H1 (cell line): ENCODE measurements at places on chromosomes 4 and X. TPM values are rescaled to one million over a fixed set of nuclear protein-coding genes. Genes with fewer than 3 reads are reported as not detected.
A peak's percentile ranks its signal among the peaks of the same experiment; 100 is the strongest.

GRCh38 chr4:24511371-24512063, 72.8 kb downstream of the DHX15 start:
- H3K36me3 ChIP-seq = peaks cover 4% of the 10 kb centered on the region
- peaks cover 22% of the 10 kb centered on the region for H3K4me1 ChIP-seq
- no peaks in the 10 kb centered on the region for H3K27me3 ChIP-seq
- no peak for DNase-seq
- H3K27ac ChIP-seq = 0 out of 2 replicates have a peak overlapping the region, but pooled peaks have one; percentile 40
- no peak overlapping the region for H3K4me3 ChIP-seq

The IL1RAPL2 gene
- 1.1 and 1.3 TPM in 2 replicates for total RNA-seq

The NOA1 gene
- 28.1 and 28.5 TPM in 2 replicates for total RNA-seq

DNA sequence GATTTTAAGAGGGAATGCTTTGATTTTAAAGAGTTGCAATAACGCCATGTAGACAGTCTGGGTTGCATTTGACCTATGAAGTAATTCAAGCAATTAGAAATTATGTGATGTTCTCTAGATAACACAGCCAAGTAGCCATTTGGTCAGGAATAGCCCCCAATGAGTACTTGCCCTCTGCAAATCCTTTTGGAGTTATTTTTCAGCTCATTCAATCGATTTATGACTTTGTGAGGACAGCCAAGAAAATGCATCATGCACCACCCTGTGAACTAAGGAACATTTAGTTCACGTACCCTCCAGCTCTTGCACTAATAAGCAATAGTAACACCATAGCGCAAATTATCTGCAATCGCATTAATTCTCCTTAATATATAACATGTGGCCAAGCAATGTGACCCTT, 552.6 kb upstream of the INTU start:
- no peak for DNase-seq
- H3K4me3 ChIP-seq = no peak overlapping the region
- no peaks in the 10 kb centered on the region for H3K36me3 ChIP-seq
- no peak overlapping the region for H3K27ac ChIP-seq

GRCh38 chrX:39815631-39816030, 282.1 kb downstream of the BCOR start:
- H3K36me3 ChIP-seq = no peaks in the 10 kb centered on the region
- DNase-seq = no peak
- H3K4me1 ChIP-seq = peaks cover 35% of the 10 kb centered on the region
- H3K27me3 ChIP-seq = peaks cover 1% of the 10 kb centered on the region; the same call in 1 of the 2 replicates
- no peak overlapping the region for H3K27ac ChIP-seq

GRCh38 chr4:105145903-105146275, 787 bp upstream of the TET2 start:
- no peaks in the 10 kb centered on the region for H3K4me1 ChIP-seq
- H3K27ac ChIP-seq = no peak overlapping the region
- peak overlapping the region; percentile 88 for H3K4me3 ChIP-seq
- no peaks in the 10 kb centered on the region for H3K36me3 ChIP-seq
- DNase-seq = no peak

The SMR3A gene
- total RNA-seq = not detected in 2 replicates

DNA sequence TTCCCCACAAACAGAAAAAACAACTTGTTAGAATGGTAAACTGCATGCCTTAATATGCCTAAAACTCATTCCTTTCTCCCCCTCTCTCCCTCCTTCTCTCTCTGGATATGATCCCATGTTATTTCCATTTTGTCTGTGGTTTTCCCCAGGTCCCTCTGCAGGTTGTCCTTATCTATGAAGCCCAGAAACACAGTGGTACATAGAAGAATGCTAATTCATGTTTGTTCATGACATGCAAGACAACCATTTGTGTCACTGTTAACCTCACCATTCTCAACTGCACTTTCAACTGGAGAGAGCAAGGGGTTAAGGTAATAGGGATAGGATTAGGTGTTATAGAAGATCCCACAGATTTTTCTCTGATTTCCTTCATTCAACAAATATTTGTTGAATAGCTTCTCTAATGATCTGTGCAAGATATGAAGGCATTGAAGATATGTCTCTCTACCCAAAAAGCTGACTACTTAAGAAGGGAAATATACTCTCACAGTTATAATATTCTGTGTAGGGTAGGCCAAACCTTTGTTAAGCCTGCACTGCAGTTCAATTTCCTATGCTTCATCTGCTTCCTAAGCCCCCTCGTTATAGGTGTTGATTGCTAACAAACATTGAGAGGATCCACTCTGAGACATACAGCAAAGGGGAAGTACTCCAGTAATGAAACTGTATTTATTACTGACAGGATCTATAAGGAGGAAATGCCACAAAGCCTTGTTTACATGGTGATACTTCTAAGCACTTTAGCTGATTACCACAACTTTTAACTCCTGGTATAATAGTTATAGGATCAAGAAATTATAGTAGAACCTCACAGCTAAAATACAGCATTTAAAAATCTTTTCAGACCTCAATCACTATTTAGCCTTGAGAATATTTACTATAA, 96.1 kb downstream of the FRYL start:
- H3K36me3 ChIP-seq = no peaks in the 10 kb centered on the region
- H3K4me1 ChIP-seq = no peaks in the 10 kb centered on the region
- no peak overlapping the region for H3K27ac ChIP-seq
- H3K4me3 ChIP-seq = no peak overlapping the region
- no peaks in the 10 kb centered on the region for H3K27me3 ChIP-seq

The TLR10 gene
- not detected in 2 replicates for total RNA-seq

The H2AZ1 gene
- 881 and 898 TPM in 2 replicates for total RNA-seq

GRCh38 chr4:52783069-52783468, 31.8 kb upstream of the ERVMER34-1 start:
- H3K27me3 ChIP-seq = no peaks in the 10 kb centered on the region
- no peak overlapping the region for H3K27ac ChIP-seq
- H3K4me3 ChIP-seq = no peak overlapping the region
- no peak for DNase-seq
- no peaks in the 10 kb centered on the region for H3K4me1 ChIP-seq
- no peaks in the 10 kb centered on the region; the same call in 1 of the 2 replicates for H3K36me3 ChIP-seq

DNA sequence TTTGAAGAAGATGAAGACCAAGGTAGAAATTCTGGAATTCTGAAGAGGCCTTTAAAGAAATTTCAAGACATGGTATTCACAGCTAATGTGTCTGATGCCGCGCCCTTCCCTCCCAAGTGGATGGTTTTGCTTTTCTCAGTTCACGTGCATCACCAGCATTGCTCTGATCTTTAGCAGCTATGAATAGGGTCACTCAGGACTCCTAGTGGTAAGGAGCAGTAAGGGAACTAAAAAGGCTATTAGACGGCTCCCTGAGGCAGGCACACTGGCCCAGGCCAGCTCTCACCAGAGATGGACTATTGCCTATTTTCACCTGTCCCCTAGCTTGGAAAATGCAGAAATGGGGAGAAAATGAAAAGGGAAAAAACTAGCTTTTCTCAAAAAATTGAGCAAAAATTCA, 447.5 kb upstream of the RASGEF1B start:
- no peak for DNase-seq
- no peaks in the 10 kb centered on the region for H3K27me3 ChIP-seq
- H3K4me3 ChIP-seq = no peak overlapping the region
- no peaks in the 10 kb centered on the region for H3K36me3 ChIP-seq
- no peaks in the 10 kb centered on the region for H3K4me1 ChIP-seq

DNA sequence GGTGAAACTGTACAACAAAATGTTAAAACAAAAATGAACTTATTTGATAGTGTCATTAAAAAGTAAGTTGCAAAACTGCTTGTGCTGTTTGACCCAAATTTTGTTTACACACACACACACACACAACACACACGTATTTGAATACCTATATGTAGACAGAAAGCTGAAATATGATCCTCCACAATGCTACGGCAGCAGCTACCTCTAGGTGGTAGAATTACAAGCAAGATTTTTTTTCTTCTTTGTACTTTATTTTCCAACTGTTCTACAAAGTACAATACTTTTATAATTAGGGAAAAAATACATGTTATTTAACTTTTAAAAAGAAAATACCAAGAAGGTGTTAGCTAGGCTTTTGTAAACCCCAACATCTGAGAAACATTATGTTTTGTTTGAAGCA, 1.2 kb downstream of the CYTL1 start:
- H3K27ac ChIP-seq = no peak overlapping the region
- H3K4me1 ChIP-seq = peaks cover 7% of the 10 kb centered on the region; the same call in 1 of the 2 replicates
